ENCODE measurements at places on chromosomes 3 and 15. TPM values are rescaled to one million over a fixed set of nuclear protein-coding genes. Genes with fewer than 3 reads are reported as not detected.

The MCF2L2 gene
- total RNA-seq = not detected

DNA sequence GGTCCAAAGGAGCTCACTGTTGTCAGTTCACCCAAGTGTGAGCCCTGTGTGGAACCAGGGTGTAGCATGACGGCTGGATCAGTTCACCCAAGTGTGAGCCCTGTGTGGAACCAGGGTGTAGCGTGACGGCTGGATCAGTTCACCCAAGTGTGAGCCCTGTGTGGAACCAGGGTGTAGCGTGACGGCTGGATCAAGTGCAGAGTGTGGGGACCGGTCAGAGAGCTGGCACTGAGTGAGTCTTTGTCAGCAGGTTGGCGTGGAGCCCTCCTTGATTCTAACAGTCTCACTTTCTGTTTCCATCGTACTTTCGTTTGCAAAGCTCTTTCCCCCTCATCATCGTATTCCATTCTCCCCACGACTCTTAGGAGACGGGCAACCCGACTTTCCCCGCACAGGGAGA, 57.9 kb upstream of the DLG1 start:
- no peak for DNase-seq

DNA sequence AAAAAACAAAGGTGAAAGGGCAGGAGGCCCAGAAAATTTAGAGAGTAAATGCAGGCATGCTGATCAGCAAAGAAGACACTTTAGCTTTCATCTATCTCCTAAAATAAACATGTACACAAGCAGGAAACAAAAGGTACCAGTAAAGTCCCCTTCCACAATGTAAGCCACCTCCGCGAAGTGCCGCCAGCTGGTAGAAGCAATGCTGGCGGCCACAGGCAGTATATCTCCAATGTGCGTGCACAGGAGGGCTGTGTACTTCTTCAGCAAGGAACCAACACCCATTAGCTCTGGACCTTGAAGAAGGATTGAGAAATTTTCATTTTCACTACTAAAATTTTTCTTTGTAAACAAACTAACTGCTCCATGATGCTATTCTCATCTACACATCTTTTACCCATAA, 75.4 kb downstream of the HERC2 start:
- DNase-seq = no peak

GRCh38 chr3:30347679-30348216, 258.7 kb upstream of the TGFBR2 start:
- DNase-seq = no peak

DNA sequence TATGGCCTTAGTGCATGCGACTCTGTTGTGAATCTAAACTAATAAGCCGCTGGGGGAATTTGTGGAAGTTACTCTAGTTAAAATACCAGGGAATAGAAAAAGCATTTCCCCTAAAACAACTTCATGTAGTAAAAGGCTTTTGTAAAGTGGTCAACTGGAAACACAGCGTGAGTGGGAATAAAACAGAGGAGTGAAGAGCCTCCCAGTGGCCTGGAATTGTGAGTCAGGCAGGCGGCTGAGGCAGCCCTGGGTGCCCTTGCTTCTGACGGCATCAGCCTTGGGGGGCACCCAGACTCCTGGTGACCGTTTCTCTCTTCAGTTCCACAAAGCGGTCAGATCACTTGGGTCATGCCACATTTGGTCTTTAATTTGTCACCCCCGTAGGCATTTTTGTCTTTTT, 108.4 kb downstream of the GHSR start:
- DNase-seq = no peak

The ANKUB1 gene
- total RNA-seq = not detected

DNA sequence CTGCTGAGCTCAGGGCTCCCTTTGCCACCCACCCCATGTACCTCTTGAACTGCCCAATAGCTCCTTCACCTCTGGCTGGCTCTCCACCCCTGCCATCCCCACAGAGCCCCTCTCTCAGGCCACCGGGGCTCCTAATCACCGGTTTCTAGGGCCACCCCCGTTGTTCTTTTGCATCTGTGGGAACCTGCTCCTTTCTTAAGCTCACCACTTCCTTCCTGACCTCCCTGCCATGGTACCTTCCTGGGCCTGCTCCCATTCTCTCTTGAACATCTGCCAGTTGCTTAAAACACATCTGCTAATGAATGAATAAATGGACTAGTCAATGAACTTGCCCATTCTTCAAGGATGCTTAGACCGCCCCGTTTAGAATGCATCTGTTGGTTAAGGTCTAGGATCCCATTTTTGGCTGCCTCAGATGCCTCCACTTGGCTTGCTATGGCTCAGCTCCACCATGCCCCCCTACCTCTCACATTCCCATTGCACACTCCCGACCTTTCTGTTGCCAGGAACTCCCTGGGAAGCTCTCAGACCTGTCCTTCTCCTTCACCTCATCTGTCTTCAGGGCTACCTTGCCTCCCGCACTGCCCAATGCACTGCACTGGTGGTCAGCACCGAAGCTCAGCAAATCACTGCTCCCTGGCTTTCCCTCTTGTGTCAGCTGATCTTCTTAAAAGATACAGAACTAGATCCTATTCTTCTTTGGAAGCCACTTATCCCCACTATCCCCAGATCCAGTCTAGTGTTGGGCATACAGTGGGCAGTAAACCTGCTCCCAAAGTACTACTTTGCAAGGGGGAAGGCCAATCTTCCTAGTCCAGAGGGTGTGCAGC, 9.1 kb downstream of the AMOTL2 start:
- DNase-seq = no peak

DNA sequence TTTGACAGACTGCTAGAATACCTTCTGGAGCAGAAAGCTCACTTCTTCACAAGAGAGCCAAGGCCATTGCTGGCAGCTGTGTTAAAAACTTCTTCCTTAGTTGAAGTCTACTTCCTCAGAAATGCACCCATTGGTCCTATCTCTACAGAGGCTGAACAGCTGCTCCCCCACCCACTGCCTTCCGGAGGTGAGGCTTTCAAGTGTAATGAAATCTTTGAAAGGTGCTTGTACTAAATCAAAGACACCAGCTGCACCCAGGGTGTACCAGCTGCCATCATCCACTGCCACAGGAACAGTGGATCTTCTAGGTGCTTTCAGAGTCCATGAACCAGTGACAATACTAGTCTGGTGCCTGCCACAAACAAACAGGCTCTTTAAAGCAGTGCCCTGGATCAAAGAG, 26.4 kb upstream of the HERC1 start:
- DNase-seq = no peak

The ARID3B gene
- 2.1 TPM for total RNA-seq

DNA sequence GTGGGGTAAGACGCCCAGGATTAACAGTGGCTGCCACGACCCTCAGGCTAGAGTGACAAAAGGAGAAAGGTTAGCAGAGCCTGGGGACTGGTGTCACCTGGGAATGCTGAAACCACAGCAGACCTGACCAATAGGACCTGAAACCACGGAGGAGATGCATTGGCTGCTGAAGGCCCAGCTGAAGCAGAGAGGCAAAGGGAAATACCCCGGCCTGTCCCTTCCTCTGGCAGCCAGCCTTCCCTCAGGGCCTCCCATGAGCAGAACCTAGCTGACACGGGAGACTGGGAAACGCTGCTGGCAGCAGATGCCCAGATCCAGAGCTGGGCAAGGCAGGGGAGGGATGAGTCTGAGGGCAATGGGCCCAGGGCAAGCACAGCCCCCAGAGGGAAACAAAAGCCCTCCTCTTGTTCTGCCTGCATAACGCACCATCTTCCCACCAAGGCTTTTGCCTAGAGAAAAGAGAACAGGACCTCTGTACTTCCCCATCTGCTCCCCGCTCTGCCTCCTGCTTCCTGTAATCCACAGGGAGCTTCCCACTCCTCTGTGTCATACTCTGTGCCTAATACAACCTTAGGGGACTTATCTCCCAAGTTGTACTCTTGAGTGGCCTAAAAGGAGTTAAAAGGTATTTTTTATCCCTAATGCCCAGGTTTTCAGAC, 216.2 kb downstream of the ABHD5 start:
- no peak for DNase-seq

- DNase-seq = no peak
Observed at GRCh38 chr3:13857702-13858380, 22.0 kb downstream of the WNT7A start.

The LRRK1 gene
- 9.2 TPM for total RNA-seq

- peak; percentile 39 for DNase-seq
Observed at GRCh38 chr15:88890495-88890894, 4.8 kb downstream of the HAPLN3 start.

The BFSP2 gene
- not detected for total RNA-seq

GRCh38 chr15:74380361-74381189, 13.1 kb upstream of the CYP11A1 start:
- DNase-seq = no peak

GRCh38 chr3:126978291-126978690, 4.6 kb upstream of the PLXNA1 start:
- no peak for DNase-seq

GRCh38 chr15:90907838-90908507, 4.9 kb downstream of the MAN2A2 start:
- DNase-seq = no peak

The CD96 gene
- not detected for total RNA-seq
